HCT116 (cell line): ENCODE measurements at places on chromosomes 5 and 9. TPM values are rescaled to one million over a fixed set of nuclear protein-coding genes. Genes with fewer than 3 reads are reported as not detected.

DNA sequence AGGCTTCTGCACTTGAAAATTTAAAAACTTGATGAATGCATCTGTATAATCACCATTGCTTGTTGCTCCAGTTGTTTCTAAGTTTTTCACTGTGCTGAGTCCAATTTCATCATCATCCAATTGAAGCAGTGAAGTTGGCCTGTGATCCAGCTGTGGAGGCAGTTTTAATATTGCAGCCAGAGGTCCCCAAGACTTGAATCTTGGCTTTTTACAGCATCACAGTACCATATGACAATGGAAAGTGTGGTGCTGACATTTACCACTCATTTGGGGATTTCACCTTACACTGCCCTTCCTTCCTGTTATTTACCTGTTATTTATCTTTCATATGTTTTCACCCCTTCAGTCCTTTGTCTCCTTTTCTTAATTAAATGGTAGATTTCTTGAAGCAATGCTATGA is 76.2 kb upstream of the SPIN1 start:
- no peak for DNase-seq

Gene PCDHB11
- total RNA-seq = 0.07 TPM

Gene SV2C
- total RNA-seq = not detected

GRCh38 chr5:138705007-138705406 is 48.2 kb upstream of the CTNNA1 start:
- DNase-seq = no peak
